Urothelium cell line (cell line): ENCODE measurements at places on chromosomes 4 and X.

GRCh38 chr4:102935716-102936115 is 66.9 kb downstream of the CISD2 start:
- no peak for DNase-seq

DNA sequence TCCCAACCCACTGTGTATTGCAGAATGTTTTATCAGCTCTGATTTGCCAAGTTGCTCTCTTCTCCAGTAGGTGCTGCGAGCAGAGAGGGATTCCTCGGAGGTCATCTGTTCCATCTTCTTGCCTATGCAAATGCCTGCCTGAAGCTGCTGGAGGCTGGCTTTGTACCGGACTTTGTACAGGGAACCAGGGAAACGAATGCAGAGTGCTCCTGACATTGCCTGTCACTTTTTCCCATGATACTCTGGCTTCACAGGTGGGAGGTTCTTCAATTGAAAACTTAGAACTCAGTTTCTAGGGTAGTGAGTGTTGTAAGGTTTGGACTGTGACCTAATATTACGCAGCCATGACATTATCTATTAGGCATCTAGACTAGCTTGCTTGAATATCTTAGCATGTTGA is 24.9 kb downstream of the AR start:
- DNase-seq = no peak

GRCh38 chrX:72272868-72273267 is 4.2 kb downstream of the RPS4X start:
- DNase-seq = no peak

DNA sequence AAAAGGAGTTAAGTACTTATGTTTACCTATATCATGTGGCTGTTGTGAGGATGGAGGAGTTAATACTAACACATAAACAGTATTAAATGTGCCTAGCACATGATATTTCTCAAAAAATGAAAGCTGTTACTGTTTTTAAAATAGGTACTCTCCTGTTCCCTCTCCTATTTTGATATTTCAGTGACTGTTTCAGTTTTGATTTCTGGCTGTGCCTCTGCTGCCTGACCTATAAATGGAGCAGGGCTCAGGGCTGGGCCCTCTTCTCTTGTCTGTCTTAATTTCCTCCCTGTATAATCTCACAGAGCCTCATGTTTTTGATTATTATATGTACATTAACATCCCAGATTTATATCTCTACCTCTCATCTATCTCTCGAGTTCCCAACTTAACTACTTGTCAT is 93.3 kb downstream of the UGT8 start:
- no peak for DNase-seq

DNA sequence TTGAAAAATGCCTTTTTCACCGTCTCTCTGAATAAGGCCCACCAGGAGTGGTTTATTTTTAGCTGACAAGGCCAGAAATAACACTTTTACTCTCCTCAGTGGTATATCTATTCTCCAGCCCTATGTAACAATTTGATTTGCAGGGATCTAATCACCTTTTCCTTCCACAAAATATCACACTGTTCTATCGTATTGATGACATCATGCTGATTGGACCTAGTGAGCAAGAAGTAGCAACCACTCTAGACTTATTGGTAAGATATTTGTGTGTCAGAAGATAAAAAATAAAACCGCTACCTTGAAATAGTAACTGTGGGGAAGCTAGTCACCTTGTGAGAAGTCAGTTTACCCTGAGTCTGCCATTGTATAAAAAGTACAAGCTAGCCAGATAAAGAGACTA is 27.7 kb downstream of the AGTR2 start:
- no peak for DNase-seq

GRCh38 chr4:87011340-87012034 is 76.7 kb downstream of the AFF1 start:
- peak; percentile 58 for DNase-seq

DNA sequence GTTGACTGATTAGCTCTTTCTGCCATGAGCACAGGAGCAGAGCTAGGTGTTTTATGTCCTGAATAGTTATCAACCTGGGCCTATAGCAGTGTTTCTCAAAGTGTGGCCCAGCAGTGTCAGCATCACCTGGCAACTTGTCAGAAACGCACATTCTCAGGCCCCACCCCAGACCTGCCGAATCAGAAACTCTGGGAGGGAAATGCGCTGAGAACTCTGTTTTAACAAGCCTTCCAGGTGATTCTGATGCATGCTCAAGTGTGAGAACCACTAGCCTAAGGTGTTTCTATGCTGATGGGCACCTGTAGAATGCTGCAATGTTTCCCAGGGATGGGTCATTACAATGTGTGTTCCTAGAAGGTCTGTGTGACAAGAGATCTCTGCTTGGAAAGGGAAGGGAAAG is 257.5 kb downstream of the MID1IP1 start:
- no peak for DNase-seq

DNA sequence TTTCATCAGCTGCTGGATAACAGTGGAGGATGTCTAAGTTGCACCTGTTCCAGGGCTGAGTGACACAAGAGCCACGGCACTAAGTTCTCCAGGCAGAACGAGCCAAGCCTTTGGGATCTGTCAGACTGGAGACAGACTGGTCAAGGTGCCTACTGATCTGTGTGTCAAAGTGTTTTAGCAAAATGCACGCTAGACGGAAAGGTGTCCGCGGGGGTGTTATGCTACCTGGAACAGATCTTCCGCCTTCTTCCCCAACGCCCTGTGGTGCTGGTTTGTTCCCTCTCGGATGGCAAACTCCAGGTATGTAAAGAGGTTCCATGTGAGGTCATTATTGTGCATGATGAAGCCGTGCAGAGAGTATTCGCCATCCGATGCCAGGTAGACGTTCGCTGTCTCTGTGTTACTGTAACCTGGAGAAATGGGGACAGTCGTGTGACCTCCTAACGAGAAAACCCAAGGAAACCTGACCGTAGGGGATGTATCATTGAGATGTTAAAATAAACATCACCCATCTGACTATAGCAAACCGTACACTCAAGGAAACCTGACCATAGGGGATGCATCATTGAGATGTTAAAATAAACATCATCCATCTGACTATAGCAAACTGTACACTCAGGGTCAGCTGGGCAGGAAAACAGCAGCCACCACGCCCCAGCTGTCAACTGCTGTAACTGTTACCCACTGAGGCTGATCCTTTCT is 29.7 kb upstream of the SLC25A6 start:
- no peak for DNase-seq

- DNase-seq = no peak
Measured at GRCh38 chr4:83329521-83330110, 5.0 kb downstream of the HPSE start.

DNA sequence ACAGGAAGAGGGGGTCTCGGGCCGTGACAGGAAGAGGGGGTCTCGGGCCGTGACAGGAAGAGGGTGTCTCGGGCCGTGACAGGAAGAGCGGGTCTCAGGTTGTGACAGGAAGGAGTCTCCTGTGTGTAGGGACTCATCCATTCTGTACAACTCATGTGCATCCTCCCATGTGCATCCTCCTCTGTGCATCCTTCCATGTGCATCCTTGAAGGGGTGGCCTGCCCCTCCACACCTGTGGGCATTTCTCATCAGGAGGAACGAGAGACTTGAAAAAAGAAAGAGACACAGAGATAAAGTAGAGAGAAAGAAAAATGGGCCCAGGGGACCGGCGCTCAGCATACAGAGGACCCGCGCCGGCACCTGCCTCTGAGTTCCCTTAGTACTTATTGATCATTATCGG is 30.2 kb upstream of the PLCXD1 start:
- no peak for DNase-seq

DNA sequence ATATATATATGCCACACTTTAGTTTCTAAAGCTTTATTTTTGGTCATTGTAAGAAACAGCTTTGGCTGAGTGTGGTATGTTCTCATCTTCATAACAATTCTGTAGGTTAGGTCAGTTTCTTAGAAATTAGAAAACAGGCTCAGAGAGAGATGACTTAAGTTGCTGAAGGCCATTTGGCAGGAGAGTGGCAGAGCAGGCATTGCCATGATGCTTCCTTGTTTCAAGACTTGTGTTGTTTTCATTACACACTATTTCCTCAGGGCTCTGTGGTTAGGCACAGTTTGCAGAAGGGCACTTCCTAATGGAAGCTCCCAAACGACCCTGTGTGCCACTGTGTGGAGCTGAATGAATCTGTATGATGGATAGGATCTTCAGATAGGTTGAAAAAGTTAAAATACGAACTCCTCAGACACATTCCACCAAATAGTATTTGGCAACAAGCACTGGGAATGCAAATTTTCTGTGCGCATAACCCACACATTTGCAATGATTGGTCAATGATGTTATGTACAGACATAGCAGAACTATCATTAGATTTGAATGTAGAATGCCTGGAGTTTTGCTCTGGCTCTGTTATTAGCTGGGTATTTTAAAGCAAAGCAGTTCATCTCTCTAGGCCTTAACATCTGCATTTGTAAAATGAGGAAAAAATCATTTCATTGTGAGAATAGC is 274.3 kb upstream of the HS3ST1 start:
- no peak for DNase-seq

DNA sequence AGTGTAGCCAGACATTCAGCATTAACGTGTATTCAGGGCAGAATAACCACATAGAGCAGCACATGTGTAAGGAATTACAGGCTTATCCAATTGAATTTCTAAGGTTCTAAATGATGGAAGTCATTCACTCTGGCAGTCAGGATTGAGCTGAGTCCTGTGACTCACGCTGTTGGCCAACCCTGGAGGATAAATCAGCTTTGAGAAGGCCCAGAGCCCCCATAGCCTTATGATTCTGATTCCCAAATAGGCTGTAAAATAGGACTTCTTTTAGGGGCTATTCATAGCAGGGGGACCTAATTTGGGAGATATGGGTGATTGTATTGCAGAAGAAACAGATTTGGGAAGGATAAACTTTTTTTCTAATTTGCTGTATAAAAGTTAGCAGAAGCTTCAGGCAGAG is 8.1 kb upstream of the HPF1 start:
- DNase-seq = no peak

DNA sequence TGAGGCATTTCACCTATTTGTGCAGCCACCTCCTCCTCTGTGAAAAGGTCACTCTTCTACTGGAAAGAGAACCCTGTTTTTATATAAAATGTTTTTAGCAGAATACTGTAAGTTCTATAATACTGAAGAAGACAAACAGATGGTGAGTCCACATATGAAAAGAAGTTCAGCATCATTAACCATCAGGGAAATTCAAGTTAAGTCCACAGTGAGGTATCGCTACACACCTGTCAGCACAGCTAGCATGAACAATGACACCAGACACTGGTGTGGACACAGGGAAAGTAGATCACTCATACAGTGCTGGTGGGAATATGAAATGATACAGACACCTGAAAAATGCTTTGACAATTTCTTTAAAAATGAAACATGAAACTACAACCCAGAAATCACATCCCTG is 133.0 kb downstream of the MAD2L1 start:
- no peak for DNase-seq

DNA sequence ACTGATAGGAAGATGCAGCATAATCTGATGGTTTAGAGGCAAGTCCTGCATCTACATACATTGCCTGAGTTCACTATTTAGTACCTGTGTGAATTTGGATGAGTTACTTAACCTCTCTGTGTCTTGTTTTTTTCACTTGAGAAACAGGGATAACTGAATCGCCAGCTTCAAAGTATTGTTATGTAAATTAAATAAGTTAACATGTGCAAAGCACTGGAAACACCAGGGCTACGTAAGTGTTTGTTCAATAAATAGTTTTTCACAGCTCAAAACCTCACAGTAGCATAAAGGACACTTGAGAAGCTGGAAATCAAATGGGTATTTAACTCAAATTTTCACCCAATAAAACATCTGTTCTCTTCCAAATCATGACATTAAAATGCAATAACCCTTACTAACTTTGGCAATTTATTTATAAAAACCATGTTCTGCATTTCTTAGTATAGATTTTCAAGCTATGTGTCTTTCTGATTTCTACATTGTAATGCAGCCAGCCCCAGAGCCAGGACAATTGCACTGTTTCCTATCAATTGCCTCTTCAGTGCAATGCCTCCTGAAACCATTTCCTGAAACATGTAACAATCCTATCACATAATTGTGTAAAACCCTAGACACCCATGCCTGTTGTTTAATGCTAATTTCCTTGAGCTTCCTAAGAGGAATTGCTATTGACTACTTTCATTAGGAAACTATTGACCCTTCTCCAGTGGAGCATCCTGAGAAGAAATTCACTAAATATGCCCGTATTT is 177.1 kb downstream of the UNC5C start:
- DNase-seq = no peak

GRCh38 chrX:50711907-50712306 is 102.1 kb downstream of the SHROOM4 start:
- DNase-seq = no peak

DNA sequence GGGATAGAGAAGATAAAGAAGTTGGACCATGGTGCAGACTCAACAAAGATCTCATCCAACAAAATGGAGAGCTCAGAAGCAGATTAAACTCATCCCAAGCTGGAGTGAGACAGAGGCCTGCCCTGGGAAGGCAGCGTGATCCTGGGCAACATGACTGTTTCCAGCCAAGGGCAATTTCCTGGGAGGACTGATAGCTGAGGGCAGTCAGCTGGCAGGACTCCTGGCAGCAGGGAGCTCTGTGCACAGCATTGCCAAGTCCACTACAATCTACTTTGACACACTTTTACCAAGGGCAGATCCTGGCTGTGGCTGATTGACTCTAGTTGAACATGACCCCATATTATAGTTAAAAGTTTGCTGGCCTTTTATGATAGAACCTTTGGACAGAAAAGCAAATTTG is 357.3 kb upstream of the RASGEF1B start:
- no peak for DNase-seq

- DNase-seq = no peak
Measured at GRCh38 chrX:142446349-142446748, 241.3 kb upstream of the MAGEC2 start.

- no peak for DNase-seq
Measured at GRCh38 chr4:177638871-177639270, 196.6 kb upstream of the AGA start.

DNA sequence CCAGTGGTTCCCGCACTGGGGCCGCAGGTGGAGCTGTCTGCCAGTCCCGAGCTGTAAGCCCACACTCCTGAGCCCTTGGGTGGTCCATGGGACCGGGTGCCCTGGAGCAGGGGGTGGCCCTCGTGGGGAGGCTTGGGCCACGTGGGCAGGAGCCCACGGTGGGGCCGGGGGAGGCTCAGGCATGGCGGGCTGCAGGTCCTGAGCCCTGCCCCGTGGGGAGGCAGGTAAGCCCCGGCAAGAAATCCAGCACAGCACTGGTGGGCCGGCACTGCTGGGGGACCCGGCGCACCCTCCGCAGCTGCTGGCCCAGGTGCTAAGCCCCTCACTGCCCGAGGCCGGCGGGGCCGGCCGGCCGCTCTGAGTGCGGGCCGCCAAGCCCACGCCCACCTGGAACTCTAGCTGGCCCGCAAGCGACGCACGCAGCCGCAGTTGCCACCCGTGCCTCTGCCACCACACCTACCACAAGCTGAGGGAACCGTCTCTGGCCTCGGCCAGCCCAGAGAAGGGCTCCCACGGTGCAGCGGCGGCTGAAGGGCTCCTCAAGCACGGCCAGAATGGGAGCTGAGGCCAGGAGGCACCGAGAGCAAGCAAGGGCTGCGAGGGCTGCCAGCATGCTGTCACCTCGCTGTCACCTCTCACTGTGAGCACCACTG is 2.0 kb upstream of the METAP1 start:
- DNase-seq = no peak

GRCh38 chrX:15274946-15275345 is 5.1 kb upstream of the ASB9 start:
- no peak for DNase-seq
